ENCODE measurements at places on chromosomes 7 and 10.

GRCh38 chr10:69681436-69681835, 51.4 kb downstream of the FAM241B start:
- DNase-seq: no peak

- DNase-seq: no peak
Measured at GRCh38 chr10:26931223-26931622, 70.5 kb upstream of the ABI1 start.

DNA sequence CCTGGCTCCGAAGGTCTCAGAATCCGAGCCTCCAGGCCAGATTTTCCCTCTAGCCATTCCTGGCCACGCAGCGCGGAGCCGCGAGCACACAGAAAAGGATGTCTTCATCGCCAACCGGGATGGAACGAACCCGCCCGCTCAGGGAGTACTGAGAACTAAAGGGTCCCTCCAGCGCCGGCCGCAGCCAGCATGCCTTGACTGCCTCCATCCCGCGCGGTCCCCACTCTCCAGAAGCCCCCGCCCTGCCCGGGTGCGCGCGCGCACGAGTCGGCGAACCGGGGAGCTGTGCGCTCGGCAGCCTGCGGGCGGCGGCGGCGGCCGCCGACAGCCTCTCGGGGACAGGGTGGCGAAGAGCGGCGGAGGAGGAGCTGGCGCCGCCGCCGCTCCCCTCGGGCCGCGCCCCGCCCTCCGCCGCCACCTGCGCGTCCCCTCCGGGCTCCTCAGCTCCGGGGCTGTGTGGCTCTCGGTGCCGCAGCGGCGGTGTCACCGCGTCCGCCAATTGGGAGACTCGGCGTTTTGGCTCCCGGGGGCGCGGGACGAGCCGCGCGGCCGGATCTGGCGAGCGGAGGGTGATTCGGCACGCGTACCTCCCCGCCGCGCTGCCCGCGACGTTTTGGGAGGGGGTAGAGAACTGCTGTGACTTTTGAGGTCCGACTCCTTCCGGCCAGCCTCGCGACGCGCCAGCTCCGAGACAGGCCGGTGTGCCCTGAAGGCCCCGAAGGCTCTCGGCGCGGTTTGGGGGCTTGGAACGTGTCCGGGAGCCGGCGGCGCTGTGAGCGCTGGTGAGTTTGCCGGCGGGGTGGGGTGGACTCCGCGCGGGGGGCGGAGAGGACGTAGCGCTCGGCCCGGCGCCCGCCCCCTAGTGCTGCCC, 453 bp upstream of the GALNT17 start:
- peak; percentile 17 for DNase-seq

DNA sequence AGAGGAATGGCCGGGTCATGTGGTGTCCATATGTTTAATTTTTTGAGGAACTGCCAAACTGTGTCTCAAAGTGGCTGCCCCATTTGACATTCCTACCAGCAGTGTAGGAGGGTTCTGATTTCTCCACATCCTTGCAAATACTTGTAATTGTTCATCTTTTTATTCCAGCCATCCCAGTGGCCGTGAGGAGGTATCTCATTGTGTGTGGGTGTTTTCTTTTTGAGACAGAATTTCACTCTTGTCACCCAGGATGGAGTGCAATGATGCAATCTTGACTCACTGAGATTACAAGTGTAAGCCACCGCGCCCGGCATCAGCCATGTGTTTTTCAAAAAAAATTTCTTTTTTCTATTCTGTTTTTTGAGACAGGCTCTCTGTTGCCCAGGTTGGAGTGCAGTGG, 38.7 kb upstream of the DLG5 start:
- no peak for DNase-seq

DNA sequence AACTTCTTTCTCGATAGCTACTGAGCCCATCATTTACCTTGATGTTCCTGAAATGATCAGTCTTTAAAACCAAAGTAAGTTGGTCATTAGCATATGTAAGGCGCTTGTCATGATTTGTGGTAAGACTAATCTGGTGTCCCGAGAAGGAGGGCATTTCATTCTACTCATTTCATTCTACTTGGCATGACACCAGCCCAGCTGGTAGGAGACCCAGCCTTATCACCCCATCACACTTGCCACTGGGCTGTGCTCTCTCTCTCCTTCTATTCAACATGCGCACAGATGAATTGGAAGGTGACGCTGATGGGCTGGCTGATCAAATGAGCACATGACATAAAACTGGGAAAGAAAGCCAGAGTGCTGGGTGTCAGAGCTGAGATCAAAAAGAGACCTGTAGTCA, 65.7 kb downstream of the CRTAC1 start:
- no peak for DNase-seq

GRCh38 chr7:96484091-96484490, 162.2 kb upstream of the SLC25A13 start:
- no peak for DNase-seq

DNA sequence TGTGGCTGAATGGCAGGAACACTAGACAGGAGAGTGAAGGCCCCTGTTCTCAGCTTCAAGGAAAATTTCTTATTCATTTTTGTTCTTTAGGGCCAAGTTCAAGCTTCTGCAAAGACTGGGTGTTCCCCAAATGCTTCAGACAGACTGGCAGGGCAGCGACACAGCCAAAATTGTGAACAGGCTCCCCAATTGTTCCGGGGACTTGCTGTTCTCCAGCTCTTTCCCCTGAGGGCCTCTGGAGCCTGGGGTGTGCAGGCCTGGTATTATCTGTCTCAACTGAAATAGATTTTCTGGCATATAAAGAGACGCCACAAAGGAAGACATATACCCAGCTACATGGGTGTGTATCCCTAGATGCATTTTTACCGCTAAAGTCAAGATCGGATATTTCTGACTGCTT, 30.3 kb upstream of the PLCE1 start:
- no peak for DNase-seq

- no peak for DNase-seq
Measured at GRCh38 chr7:141074162-141074991, 513 bp downstream of the TMEM178B start.

DNA sequence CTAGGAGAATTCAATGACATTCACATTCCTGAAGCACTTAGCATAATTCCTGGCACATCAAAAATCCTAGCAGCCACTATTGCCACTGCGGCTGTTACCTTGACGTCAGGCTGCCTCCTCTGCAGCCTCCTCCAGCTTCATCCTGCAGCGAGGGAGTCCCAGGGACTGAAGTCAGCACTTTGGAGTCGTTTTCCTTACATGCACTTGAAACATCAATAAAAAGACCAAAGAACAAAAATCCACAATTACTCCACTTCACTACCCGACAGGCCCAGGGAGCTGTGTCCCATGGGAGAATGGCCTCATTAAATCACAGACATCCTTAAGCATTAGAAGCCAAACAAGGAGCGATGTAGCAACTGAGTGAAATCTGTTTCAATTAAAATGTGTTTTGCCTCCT, 48.6 kb upstream of the NANOS1 start:
- no peak for DNase-seq

GRCh38 chr7:108860615-108861014, 290.9 kb downstream of the DNAJB9 start:
- DNase-seq: no peak

- DNase-seq: no peak
Measured at GRCh38 chr7:2729893-2730716, 42.1 kb downstream of the AMZ1 start.

DNA sequence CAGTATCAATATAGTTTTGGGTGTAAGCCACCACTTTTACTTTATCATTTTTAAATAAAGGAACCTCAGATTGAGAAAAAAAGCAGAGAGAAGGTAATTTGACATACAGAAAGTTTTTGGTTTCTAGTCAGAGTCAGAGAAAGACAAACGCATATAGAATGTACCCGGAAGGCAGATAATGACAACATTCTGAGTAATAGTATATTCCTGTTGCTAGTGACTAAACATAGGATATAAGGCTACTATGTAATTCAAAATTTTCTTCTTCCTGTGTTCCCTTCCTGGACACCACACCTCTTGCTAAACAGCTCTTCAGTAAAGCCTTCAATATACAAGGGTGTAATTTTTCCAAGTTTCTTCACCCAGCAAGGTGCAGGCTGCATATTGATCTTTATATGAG, 597.6 kb downstream of the PCDH15 start:
- no peak for DNase-seq
